NCI-H2081 treated with DMSO at 0.1 percent for 48 hours (cell line): ENCODE measurements at places on chromosomes 5 and 9.

GRCh38 chr9:88716596-88717290 is 181.8 kb downstream of the NXNL2 start:
- DNase-seq = no peak

- DNase-seq = no peak
Observed at GRCh38 chr9:127263237-127263636, 1.3 kb upstream of the GARNL3 start.

GRCh38 chr5:146233441-146233840 is 30.0 kb downstream of the RBM27 start:
- no peak for DNase-seq

GRCh38 chr5:98568336-98568735 is 205.1 kb upstream of the RGMB start:
- no peak for DNase-seq

DNA sequence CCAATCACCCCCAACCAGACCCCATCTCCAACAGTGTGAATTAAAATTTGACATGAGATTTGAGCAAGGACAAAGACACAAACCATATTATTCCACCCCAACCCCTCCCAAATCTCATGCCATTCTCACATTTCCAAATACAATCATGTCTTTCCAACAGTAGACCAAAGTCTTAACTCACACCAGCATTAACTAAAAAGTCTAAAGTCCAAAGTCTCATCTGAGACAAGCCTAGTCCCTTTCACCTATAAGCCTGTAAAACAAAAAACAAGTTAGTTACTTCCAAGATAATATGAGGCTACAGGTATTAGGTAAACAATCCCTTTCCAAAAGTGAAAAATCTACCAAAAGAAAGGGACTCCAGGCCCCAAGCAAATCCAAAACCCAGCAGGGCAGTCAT is 140.6 kb upstream of the NR4A3 start:
- DNase-seq = no peak

GRCh38 chr5:147245381-147246165 is 10.7 kb downstream of the STK32A start:
- no peak for DNase-seq

- DNase-seq = no peak
Observed at GRCh38 chr9:116816484-116816883, 129.4 kb downstream of the TRIM32 start.

DNA sequence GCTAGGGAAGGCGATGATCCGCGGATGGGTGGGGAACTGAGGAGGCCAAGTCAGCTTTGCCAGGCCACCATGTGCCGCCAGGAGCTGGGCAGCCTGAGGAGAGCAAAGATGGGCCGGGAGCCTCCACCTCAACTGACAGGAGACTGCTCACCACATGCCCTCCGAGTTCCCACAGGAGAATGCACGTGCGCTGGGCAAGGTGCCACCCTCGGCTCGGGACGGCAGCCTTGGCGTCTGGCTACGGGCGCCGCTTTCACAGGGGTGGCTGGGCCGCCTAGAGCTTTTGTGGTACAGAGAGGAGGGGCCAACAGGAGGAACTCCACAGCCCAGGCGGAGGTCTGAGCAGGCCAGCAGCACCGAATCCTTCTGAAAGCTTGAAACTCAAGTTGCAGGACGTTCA is 5.3 kb upstream of the TBC1D9B start:
- DNase-seq = no peak

DNA sequence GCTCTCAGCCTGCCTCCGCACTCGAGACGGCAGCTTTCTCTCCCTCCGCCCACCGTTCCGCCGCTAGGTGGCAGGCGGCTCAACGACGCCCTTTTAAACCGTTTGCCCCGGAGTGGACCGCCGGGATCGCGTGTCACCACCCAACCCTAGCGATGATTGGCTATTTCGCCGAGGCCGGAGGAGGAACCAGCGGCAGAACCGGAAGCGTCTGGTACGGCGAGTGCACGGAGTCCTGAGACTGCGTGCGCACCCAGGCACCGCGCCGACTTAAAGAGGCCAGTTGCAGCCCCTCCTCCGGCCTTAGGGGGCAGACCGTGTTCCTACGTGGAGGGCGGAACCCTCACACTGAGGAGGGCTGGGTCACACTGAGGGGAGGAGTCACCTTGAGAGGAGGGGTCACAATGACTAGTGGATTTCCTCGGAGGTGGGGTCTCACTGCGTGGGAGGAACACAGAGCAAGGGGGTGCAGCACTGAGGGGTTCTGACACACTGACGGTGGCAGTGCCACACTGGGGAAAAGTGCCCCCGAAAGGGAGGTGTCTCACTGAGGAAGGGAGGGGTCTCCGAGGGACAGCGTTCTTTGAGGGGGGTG is 980 bp upstream of the TESK1 start:
- DNase-seq = peak; percentile 97

DNA sequence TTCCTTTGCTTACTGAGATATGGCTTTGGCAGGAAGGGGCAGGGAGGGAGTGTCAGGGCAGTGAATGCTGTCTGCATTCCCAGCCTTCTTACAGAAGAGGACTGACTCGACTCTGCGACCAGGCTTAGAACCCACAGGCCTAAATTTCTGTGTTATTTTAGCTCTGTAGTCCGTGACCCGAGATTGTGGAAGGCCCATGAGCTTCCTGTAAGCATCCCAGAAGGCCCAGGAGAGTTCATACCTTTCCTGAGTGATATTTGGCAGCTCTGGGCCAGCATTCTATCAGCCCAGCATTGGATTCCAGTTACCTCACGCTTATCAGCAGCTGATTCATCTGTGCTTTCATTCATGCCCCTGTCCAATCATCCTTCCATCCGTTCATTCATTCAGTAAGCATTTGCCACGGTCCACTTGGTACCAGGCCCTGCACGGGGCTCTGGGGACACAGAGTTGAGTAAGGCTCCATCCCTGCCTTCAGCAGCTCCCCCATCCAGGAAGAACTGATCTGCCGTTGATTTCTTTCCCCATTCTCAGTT is 28.2 kb upstream of the RPL26L1 start:
- no peak for DNase-seq

GRCh38 chr5:72455476-72455875 is 51.7 kb downstream of the ZNF366 start:
- DNase-seq = no peak

- no peak for DNase-seq
Observed at GRCh38 chr5:4548341-4548740, 591.8 kb upstream of the ADAMTS16 start.

DNA sequence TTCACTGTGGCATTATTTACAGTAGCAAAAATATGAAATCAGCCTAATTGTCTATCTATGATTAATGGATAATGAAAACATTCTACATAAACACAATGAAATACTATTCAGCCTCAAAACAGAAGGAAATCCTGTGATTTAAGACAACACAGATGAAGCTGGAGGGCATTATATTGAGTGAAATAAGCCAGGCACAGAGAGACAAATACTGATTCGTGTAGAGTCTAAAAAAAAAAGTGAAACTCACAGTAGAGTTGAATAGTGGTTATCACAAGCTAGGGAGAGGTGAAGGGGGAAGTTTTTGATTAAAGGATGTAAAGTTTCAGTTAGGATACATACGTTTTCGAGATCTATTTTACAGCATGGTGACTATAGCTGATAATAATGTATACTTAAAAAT is 122.2 kb downstream of the ADAMTS6 start:
- no peak for DNase-seq

- no peak for DNase-seq
Observed at GRCh38 chr9:133762488-133763271, 24.5 kb upstream of the SARDH start.

GRCh38 chr9:21294904-21295538 is 10.1 kb downstream of the IFNA5 start:
- no peak for DNase-seq

DNA sequence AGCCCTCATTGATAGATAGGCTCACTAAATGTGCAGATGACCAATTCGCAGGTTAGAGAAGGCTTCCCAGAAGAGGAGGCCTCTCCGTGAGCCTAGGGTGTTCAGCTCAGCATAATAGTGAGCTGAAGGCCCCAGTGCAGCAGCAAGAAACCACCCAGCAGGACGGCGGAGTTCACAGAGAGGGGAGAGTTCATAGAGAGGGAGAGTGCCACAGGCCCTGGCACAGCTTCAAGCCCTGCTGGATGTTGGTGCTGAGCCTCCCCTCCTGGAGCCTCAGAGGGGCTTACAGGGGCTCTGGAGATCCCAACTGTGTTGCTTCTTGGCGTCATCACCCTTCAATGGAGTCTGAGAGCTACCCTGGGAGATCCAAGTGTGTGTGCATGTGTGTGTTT is 2.1 kb downstream of the SLC22A5 start:
- no peak for DNase-seq

GRCh38 chr5:78647351-78647818 is 1.2 kb downstream of the LHFPL2 start:
- DNase-seq = no peak

GRCh38 chr5:131416729-131417128 is 152.9 kb downstream of the CDC42SE2 start:
- no peak for DNase-seq

DNA sequence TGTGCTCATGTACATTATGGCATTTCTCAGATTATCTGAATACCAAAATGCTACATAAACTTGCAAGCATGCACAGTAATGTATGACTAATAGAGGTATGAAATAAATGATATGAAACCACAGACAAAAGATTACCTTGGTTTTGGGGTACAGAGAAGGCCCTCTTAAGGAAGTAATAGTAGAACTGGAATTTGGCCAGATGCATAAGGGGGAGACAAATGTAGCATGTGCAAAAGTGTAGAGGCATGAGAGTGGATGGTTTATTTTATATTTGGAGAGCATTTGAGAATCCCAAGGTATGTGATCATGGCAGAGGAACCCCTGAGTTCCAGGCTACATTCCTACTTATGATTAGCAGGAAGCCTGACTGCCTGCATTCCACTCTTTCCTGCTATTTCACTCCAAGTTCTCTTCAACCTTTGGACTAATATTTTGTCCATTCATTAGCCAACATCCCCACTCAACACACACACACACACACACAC is 74.2 kb downstream of the MAMDC2 start:
- no peak for DNase-seq

DNA sequence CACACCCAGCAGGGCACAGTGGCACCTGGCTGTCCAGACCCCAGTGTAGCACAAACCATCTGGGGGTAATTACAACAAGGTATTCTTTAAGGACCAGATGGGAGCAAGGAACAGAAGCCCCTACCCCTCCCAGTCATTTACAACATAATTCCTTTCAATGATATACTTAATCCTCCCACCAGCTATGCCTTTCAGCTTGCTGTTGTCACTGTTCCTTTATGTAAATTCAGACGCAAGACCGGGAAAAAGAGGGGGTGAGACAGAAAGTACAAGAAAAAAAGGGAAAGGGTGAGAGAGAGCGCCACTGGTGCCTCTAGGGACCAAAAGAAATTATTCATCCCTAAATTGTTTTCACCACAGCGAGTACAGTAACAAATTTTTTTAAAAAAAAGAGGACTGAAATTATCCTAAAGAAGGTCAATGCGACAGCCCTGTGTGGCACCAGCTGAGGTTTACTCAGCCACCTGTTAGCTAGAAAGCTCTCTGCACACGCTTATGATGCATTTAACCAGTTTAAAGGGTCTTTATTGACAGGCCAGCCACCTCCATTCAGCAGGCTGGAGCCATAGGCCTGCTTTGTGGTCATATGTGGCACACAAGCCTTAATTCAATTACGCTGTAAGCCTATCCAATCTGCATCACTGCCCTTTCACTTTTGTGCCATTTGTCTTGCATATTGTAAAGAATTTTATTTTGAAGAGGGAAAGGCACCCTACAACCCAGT is 210.2 kb upstream of the ISL1 start:
- peak; percentile 92 for DNase-seq

- no peak for DNase-seq
Observed at GRCh38 chr5:147753765-147754164, 28.8 kb downstream of the JAKMIP2 start.
